GM23248 (cell line): ENCODE measurements at places on chromosomes 4 and X. TPM values are rescaled to one million over a fixed set of nuclear protein-coding genes. Genes with fewer than 3 reads are reported as not detected.

- no peak for DNase-seq
Observed at GRCh38 chrX:23954396-23954795, 46.6 kb downstream of the CXorf58 start.

GRCh38 chrX:11446336-11446735, 153.1 kb downstream of the AMELX start:
- peak; percentile 76 for DNase-seq

DNA sequence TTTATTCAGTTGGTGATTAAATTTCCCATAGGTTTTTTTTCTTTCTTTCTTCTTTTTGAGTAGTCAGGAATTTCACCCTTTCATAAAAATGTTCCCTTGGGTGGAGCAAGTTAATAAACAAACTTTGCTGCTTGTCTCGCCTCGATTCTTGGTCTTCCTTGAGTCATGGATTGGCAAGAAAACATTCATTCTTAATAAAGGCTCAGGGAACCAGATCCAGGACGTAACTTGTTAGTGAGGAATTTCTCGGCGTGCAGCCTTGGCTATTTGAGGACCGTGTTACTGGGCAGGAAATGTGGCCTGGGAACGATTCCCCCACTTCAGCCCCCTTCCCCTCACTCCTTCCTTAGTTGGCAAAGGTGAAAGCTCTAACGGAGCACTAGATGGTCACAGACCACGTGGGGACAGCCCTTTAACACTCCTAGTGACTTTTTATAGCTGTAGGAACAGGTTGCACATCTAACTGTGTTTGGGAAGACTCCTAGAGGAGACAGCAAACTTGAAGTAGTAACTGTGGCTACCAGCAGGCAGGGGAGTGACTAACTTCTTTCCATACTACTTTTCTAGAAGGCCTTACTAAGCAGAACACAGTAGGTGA, 106.8 kb downstream of the UCHL1 start:
- DNase-seq = peak; percentile 80

- no peak for DNase-seq
Observed at GRCh38 chr4:86247906-86248305, 111.9 kb downstream of the MAPK10 start.

DNA sequence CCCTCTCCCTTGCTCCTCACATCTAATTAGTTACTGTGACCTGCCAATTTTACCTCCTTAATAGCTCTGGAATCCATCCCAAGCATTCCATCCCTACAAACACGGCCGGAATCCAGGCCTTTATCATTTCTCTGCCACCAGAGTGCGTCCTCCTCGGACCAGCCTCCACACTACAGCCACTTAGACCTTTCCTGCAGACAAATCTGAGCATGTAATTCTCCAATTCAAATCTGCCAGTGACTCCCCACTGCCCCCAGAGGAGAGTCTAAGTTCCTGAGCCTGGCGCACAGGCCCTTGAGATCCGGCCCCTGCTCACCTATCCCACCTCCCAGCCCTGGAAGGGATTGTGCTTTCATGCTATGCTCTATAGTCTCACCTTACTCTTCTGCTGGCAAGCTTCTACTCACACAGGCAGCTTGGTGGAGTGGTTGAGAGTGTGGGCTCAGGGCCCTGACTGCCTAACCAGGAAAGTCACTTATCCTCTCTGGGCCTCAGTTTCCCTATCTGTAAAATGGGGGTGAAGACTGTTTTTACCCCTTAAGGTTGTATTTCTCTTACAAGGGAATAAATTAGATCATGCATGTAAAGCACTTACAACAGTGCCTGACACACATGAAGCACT, 31.2 kb downstream of the PJA1 start:
- peak; percentile 60 for DNase-seq

Gene PITX2
- 4.3 and 5.8 TPM in 2 replicates for total RNA-seq

GRCh38 chrX:8364369-8365141, 100.1 kb upstream of the VCX3B start:
- DNase-seq = no peak

- peak; percentile 34 for DNase-seq
Observed at GRCh38 chrX:1323315-1323714, 13.3 kb upstream of the IL3RA start.

Gene GPR82
- total RNA-seq = not detected in 2 replicates

GRCh38 chr4:47213106-47213505, 181.7 kb downstream of the GABRB1 start:
- DNase-seq = no peak

GRCh38 chrX:18983666-18984380, at the start of gene PHKA2:
Gene PHKA2 (minus strand): TSS chrX:18984114. CDS start chrX:18983932, 182 bp downstream.
- peak; percentile 70 for DNase-seq

Gene PCDH7
- 0.38 and 1.1 TPM in 2 replicates for total RNA-seq

Gene NKRF
- 3.8 TPM in 2 replicates for total RNA-seq

Gene PLP1
- total RNA-seq = 0.22 and 0.76 TPM in 2 replicates

DNA sequence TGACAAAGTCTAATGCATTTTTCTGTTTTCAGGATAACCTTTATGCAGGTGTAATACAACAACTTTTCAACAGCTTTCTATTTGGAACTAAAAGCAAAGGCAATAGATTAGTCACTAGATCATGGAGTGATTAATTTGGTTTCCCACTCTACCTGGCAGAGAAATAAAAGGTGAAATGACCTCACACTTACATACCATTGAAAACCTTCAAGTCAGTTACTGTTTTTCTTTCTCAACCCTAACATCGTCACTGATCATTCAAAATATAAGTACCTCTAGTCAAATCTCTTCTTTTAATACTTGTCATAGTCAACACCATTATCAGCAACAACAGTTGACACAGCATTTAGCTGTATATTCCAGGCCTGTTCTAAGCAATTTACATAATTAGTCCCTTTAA, 85.1 kb upstream of the ZCCHC13 start:
- DNase-seq = no peak

Gene STATH
- total RNA-seq = not detected in 2 replicates

- DNase-seq = no peak
Observed at GRCh38 chr4:17517664-17518063, 2.7 kb downstream of the CLRN2 start.

- no peak for DNase-seq
Observed at GRCh38 chr4:186260504-186261448, 5.2 kb upstream of the F11 start.

DNA sequence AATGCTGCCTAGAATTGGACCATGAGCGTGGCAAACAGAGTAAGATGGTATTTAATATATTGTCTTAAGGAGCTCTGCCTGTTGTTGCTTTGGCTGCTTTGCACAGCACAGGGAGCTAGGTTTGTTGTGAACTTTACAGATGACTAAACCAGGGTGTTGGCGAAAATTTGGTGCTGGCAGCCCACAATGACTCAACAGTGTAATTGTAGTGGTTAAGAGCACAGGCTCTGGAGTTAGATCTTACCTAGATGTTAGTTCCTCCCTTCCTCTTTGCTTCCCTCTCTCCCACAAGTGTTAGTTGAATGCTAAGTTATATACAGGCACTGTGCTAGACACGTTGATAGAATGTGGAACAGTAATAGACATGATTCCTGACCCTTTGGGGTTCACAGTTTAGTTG, 128.9 kb upstream of the TRPC5 start:
- DNase-seq = peak; percentile 65

Gene NAT8L
- total RNA-seq = 0.38 TPM in 1 of 2 replicates, not detected in the other

DNA sequence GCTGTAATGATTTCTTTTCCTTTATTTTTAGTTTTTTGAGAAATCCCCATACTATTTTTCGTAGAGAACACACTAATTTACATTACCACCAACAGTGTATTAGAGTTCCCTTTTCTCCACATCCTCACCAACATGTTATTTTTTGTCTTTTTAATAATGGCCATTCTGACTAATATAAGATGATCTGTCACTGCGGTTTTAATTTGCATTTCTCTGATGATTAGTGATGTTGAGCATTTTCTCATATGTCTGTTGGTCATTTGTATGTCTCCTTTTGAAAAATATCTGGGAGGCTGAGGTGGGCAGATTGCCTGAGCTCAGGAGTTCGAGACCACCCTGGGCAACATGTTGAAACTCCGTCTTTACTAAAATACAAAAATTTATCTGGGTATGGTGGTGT, 30.2 kb downstream of the SPINK2 start:
- no peak for DNase-seq

Gene KLHL13
- total RNA-seq = 0.43 TPM in 1 of 2 replicates, not detected in the other

- DNase-seq = no peak
Observed at GRCh38 chr4:170110285-170110672, 20.5 kb upstream of the AADAT start.
